Activated CD8-positive, alpha-beta T cell treated with anti-CD3 and anti-CD28 coated beads, Interleukin-2, amount 10 ng/mL, durations not matched to agents 7 days and 5 days (primary cell): ENCODE measurements at places on chromosomes 13 and 19. TPM values are rescaled to one million over a fixed set of nuclear protein-coding genes. Genes with fewer than 3 reads are reported as not detected.
A peak's percentile ranks its signal among the peaks of the same experiment; 100 is the strongest.

SPRY2 gene
- total RNA-seq = 0.29 TPM

- no peak for DNase-seq
Measured at GRCh38 chr13:92984151-92984550, 242.5 kb upstream of the GPC6 start.

DNA sequence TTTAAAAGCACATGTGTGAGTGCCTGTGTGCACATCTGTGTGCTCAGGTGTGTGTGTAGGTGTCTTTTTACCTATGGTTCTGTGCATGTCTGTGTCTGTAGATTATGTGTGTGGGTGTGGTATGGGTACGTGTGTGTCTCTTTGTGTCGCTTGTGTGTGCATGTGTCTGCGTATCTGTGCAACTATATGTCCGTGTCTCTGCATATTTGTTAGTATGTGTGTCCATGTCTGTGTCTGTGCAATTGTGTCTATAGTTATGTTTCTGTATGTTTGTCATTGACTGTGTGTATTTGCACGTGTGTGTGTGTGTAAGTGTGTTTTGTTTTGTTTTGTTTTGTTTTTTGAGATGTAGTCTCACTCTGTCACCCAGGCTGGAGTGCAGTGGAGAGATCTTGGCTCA is 7.3 kb upstream of the KCTD15 start:
- no peak for DNase-seq

DACH1 gene
- total RNA-seq = not detected

DNA sequence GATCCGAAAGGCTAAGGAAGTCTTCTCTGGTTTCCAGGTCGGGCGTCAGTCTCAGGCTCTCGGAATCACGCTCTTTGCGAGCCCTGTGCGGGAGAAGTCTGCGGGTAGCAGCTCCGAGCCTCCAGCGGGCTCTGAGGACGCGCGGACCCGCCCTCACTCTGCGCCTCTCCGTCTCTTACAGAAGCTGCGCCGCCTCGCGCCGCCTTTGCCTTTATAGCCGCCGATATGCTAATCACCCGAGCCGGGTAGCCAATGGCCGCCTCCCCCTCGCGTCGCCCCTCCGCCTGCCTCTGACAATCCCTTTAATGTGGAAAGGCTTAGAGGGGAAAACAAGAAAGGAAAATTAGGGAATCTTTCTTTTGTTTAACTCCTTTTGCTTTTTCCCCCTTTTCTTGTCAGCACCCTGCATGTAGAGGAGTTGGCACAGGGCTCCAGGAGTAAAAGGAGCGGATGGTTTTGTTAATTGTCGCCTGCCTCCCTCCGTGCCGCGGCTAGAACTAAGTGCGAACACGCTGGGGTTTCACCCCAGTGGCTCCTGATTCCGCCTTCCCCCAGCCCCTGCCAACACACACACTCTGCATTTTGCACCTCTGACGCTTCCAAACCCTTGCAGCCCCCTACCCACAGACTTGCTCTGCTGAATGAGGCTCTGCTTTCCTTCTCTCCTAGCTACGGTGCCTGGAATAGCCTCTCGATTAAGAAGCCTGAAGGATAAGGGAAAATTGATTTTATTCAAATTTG is at the start of gene PCDH8:
Gene PCDH8, minus strand, starts transcription at position 186 of the 741 bp plus-strand sequence. CDS start 204 bp downstream, outside the sequence.
- no peak for DNase-seq

DNA sequence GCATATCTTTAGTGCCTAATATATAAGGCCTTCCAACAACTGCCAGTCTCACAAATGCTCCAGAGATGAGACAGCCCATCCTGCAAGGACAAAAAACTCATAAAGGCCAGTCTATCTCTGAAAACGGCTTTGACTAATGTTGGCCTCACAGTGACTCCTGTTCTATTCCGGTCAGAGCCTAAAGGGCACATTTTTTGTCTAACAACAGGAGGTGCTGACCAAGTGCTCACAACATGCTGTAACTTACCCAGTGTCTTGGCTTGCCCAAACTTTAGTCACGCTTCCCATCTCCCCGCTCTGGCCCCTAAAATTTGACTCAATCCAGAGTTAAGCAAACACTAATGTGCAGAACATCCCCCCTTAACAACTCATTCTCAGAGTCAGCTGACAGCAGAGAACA is 1411.2 kb upstream of the MIR17HG start:
- DNase-seq = no peak

DNA sequence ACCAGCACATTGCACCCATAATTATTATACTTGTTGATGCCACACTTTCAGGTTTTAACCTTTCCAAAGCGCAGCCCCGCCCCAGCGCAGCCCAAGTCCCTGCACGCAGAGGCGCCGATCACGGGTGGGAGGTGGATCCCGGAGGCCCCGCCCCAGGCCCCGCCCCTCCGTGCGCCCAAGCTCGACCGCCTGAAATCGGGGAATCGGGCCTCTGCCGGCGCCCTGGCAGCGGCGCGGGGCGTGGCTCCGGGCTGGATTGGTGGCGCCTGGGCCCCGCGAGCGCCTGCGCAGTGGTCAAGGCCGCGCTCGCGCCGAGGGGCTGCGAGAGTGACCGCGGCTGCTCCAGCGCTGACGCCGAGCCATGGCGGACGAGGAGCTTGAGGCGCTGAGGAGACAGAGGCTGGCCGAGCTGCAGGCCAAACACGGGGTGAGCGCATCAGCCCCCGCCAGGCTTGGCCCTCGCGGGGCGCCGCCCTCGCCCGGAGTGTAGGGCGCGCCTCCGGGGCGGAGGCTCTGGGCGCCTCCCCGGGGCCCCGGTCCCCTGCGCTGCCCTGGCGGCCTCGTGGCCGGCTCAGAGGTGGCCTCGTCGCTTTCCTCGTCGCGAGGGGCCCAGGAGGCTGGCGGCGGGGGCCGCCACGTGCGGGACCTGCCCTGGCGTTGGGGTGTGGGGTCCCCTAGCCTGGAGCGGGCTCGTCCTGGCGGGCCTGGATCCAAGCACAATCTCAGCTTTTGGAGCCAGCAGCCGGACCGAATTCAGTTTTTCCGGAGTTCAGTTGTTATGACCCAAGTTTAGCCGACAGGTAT is at the start of gene PDCD5:
Gene PDCD5, plus strand, starts transcription at position 290 of the 804 bp plus-strand sequence. Its CDS starts 72 bp downstream, at position 362.
- peak; percentile 97 for DNase-seq

GRCh38 chr13:96993634-96994016 is 651 bp downstream of the OXGR1 start:
- no peak for DNase-seq

DNA sequence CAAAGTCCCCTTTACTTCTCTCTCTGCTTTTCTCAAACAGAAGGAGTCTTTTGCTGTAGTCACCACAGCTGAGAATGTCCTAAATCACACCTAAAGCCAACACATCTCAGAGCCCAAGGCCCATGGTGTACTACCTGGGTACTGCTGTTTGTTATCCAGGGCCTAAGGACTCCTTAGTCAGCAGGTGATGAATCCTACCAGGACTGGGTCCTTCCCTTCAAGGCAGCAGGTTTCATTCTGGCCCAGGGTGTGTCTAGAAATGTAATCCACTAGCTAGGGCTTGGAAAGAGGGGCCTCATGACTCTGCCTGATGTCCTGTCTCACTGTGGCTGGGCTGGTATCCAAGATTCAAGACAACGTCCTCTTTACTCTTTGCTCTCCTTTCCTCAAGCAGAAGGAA is 36.2 kb upstream of the ENOX1 start:
- no peak for DNase-seq
